Activated T-cell treated with anti-CD3 and anti-CD28 coated beads, Interleukin-2, amount 50 U/mL, for 72 hours (primary cell): ENCODE measurements at places on chromosomes 12 and 14.

DNA sequence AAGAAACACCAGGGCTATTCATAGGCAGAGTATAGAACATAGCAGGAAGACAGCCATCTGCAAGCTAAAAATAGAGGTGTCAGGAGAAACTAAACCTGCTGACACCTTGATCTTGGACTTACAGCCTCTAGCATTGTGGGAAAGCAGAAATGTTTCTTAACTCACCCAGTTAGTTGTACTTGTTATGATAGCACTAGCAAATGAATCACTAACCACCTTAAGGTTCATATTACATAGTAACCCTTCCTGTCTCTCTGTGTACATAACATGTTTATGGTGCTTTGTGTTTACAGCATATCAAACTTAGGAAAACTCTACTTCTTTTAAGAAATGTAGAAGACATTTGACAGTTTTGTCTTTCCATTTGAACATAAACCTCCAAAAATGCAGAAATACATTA is 1031.3 kb downstream of the FSCB start:
- DNase-seq = no peak

GRCh38 chr12:5083955-5084849 is 40.5 kb downstream of the KCNA5 start:
- peak; percentile 3 for DNase-seq

GRCh38 chr14:31047503-31047902 is 21.3 kb upstream of the STRN3 start:
- no peak for DNase-seq

- DNase-seq = no peak
Observed at GRCh38 chr12:89433634-89434033, 81.3 kb upstream of the DUSP6 start.

DNA sequence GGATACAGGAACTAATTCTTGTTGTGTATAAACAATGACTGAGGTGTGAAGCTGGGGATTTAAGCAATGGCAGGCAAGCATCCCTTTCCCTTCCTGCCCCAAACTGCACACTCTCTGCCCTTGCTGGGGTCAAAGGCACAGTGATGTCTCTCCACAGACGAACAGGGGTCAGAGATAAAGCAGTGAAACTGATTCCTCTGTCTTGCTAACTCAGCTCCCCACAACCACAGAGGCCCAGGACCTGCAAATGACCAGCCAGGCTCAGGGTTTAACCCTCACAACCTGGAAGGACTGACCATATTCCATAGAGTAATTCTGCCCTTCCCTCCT is 67.2 kb downstream of the CCDC88C start:
- no peak for DNase-seq

DNA sequence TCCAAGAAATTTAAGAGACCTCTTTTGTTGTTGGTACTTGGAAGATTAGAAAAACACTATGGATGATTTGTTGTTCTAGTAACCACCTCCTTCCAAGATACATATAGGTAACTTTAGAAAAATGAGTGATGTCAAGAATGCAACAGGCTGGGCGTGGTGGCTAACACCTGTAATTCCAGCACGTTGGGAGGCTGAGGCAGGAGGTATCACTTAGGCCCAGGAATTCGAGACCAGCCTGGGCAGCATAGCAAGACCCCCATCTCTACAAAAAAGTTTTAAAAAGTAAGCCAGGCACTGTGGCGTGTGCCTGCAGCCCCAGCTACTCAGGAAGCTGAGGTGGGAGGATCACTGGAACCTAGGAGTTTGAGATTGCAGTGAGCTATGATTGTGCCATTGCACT is 97.8 kb downstream of the PCNX1 start:
- DNase-seq = no peak

DNA sequence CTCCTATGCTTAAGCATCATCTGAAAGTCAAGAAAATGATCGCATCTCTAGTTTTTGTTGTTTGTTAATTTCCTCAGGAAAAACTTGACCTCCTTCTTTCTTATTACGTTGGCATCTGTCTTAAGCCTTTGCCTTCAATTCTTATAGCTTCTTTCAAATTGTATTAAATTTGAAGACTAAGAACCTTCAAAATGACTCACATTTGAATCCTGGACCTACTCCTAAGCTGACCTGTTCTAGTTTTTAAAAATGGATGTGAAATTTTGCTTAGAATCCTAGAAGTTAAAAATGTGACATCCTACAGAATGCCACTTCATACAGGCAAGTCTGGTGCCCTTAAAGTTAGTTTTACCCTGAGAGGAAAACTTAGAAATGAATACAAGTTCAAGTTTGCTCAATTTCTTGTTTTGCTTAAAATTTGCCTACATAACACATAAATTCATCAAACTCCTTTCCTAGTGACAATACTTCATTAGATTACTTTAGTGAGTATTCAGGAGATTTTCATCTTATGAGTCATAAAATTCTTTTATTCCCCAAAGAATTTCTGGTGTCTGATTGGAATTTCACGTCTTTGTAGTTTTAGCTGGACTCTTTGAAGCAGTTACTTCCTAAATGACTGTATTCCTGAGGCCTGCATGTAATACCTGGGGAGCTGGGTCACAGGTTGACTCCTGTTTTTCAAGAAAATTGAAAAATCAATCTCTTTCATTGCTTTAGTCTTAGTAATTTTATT is 152.3 kb downstream of the MSRB3 start:
- DNase-seq = no peak

GRCh38 chr14:21072781-21073339 is 2.8 kb downstream of the ARHGEF40 start:
- DNase-seq = no peak

GRCh38 chr12:292186-292585 is 29.6 kb upstream of the SLC6A13 start:
- no peak for DNase-seq

DNA sequence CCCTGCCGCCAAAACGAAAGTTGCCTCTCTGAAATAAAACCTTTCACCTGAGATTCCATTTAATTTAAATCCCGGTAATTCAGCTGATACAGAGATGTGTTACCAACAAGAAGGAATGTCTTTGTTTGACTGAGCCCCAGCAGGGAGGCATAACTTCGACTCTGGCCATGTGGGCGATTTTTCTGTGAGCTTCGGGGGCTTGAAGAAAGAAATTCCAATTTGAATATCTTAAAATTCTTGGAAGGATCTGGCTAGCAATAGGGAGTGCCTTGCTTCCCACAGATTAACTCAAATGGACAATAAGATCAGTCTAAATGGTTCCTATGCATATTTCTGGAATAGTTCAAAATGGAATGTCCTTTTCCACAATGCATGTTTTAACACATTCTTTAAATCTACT is 252.5 kb upstream of the TMPO start:
- DNase-seq = no peak

DNA sequence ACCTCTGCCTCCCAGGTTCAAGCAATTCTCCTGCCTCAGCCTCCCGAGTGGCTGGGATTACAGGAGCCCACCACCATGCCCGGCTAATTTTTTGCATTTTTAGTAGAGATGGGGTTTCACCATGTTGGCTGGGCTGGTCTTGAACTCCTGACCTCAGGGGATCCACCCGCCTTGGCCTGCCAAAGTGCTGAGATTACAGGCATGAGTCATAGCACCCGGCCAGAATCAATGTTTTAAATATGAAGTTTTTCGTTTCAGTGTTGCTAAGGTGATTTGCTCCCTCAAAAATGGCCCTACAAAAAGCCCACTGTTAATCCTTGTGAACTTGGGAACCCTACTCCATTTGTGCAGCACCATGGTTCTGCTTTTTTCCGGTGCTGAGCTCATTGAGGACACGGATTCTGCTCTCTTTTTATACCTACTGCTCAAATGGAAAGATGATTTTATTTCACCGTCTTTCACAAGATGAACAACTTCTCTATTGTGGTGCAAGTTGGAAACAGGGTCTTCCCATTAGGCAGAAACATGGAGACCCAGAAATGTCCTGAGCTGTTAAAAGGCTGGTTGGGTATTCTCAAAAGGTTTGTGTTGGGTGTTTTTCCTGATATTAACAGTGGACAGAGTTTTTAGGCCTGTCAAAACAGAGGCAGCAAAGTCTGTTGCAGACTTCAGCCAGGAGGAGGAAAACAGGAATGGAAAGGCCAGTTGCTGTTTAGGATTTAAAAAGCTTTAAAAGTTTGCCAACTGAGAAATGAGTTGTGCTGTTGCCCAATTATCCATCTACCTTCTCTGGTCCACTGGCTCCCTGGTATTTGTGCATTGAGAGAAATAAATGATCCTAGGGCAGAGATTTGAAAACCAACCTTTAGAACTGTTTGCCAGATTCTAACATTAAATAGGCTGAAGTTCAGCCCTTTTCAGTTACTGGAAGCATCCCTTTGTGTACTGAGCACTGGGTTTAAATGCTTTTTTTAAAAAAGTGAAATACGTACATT is 85.8 kb downstream of the ATP23 start:
- DNase-seq = no peak

DNA sequence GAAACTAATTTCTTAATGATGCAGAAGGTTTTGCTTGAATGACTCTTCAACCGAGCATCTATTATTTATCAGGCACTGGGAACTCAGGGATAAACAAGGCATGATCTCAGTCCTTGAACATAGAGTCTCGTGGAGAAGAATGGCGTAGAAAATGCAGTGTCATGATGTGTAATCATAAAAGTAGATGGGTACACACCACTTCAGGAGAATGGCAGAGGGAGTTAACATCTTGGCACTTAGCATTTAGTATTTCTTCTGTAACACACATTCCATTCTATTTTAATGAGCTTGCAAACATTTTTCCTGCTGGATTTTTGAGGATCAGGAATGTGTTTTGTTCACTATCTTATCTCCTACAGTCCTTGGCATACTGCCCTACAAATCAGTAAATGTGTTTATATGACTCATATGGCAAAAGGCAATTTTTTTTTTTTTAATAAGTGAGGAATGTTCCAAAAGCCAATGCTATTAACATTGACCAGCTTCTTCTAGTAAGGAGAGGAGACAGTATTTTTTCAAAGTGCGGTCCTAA is 3.8 kb downstream of the TXNRD1 start:
- DNase-seq = no peak

- no peak for DNase-seq
Observed at GRCh38 chr12:71536279-71536938, 96.8 kb downstream of the LGR5 start.

DNA sequence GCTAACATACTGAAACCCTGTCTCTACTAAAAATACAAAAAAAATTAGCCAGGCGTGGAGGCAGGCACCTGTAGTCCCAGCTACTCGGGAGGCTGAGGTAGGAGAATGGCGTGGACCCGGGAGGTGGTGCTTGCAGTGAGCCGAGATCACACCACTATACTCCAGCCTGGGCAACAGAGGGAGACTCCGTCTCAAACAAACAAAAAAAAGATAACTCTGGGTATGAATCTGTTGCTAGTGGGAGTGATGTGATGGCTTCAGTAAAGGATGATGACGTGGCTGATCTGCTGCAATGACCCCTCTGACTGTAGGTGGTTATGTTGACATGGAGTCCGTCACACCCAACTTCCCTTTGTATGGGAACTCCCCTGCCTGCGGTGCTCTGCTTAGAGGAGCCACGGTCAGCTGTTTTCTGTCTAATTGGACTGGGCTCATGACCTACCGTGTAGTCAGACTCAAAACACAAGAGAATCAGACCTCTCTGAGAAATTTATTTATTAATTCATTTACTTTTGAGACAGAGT is 59.1 kb upstream of the MED13L start:
- no peak for DNase-seq

GRCh38 chr14:69139743-69140142 is 13.2 kb downstream of the DCAF5 start:
- no peak for DNase-seq

- DNase-seq = no peak
Observed at GRCh38 chr12:48125985-48126384, 6.8 kb downstream of the PFKM start.

GRCh38 chr12:116959845-116960514 is 49.2 kb downstream of the FBXW8 start:
- DNase-seq = peak; percentile 76

DNA sequence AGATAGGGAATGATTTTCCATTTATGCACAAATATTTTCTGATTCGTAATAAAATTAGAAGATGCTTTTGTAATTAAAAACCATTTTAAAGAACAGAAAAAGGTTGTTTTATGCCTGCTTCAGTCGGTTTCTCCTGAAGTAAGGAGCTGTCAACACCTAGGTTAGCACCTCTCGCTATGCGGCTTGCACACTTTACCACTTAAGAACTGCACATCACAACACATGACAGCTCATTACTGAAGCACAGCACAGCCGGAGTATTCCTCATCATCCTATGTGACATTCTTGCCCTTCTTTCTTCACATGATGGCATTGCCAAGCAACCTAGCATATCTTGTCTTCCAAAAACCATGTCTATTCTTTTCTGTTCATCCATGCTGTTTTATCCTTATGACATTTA is 5.4 kb upstream of the WIF1 start:
- no peak for DNase-seq

- no peak for DNase-seq
Observed at GRCh38 chr12:41497409-41497808, 309.3 kb downstream of the PDZRN4 start.

DNA sequence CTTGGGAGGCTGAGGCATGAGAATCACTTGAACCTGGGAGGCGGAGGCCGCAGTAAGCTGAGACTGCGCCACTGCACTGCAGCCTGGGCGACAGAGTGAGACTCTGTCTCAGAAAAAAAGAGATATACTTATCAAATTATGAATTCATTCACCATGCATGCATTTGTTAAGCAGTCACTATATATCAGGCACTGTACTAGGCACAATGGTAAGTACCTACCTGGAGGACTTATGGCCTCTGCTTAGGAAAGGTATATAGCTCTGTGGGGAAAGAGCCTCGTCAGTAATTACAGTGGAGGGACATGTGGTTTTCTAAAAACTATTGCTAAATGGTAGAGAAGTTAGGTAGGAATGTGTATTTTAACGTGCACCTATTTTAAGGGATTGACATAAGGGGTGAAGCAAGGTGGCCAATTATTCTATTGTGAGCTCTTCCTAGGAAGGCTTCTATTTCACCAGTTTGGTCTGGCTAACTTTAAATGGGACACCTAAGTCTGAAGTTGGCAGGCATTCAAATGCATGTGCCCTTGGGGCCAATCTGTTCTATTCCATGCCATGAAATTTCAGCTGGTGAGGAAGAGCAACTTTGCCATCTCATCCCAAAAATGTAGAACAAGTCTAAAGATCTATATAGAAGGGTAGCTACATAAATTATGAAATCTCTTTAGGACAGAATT is 15.0 kb downstream of the TCP11L2 start:
- DNase-seq = no peak

DNA sequence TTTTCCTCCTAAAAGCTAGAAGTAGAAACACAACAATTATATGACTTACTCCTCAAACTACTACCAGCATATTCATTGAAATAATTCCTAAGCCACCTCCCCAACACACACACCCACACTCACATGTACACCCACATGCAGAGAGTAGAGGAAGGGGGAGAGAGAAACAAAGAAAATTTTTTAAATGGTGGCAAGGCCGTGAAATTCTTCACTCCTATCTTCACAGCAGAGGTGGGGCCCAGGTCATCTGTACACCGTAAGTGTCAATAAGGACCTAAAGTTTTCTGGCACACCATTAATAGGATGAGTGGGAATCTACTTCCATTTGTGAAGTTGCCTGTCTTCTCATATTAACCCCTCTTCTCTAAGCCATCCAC is 73.9 kb upstream of the EGLN3 start:
- no peak for DNase-seq

GRCh38 chr14:52902971-52903619 is 47.8 kb downstream of the FERMT2 start:
- no peak for DNase-seq
